Stimulated activated CD8-positive, alpha-beta memory T cell treated with anti-CD3 and anti-CD28 coated beads, Interleukin-12 subunit alpha, Interleukin-12 subunit beta, amount 100 ng/mL, for 4 hours (primary cell): ENCODE measurements at places on chromosomes 2 and 18.

DNA sequence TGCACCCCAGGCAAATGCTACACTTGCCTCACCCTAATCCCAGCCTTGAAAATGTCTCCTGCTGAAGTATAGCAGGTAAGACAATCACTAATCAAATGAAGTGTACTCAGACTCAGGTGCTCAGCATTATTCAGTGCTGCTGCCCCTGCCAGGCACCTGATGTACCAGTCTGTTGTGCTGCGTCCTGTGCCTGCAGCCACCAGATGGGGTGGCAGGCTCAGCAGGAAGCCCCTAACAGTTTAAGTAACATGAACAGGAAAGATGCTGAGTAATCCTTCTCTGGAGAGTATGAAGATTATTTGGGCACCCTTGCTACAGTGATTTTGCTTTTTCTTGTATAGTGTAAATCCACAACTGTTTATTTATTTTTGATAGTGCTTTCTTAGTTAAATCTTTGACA, 69.1 kb downstream of the TACR1 start:
- no peak for DNase-seq

- DNase-seq = no peak
Observed at GRCh38 chr2:85312404-85312803, 15.4 kb downstream of the TGOLN2 start.

DNA sequence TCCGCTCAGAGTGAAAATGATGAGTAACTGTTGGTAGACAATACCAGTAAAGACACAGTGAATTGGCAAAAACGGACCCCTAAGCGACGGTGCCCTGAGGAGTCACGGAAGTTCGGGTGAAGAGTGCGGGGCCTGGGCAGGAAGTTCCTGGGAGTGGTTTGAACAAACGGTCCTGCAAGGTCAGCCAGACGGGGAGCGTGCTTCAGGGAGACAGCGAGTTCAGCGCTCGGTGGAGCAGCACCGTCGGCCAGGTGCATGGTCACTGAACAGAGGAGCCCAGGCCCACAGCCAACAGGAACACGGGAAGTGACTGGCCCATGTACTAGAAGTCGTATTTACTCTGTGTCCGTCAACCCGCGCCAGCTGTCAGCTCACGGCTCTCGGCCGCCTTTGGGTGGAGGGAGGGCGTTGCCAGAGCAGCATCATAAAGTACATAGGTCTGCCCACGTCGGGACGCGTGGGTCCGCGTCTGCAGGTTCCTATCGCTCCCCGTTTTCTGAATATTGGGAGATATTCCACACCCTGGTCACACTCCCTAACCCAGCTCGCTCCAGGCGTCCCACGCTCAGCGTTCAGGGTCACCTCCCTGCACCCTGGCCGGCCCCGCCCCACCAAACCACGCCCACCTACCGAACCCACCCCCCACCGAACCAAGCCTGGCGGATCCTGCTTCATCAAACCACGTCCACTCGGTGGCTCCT, 75.6 kb upstream of the UXS1 start:
- DNase-seq = peak; percentile 24

DNA sequence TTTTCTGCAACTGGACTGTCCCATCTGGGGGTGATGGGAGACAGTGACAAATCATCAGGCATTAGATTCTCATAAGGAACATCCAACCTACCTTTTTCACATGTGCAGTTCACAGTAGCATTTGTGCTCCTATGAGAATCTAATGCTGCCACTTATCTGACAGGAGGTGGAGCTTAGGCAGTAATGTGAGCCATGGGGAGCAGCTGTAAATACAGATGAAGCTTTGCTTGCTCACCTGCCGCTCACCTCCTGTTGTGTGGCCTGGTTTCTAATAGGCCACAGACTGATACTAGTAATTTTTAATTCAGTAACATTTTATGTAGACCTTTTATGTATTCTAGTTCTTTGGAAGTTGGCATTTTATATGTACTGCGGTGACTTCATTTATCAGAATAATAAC, 180.1 kb upstream of the SPOPL start:
- DNase-seq = no peak

DNA sequence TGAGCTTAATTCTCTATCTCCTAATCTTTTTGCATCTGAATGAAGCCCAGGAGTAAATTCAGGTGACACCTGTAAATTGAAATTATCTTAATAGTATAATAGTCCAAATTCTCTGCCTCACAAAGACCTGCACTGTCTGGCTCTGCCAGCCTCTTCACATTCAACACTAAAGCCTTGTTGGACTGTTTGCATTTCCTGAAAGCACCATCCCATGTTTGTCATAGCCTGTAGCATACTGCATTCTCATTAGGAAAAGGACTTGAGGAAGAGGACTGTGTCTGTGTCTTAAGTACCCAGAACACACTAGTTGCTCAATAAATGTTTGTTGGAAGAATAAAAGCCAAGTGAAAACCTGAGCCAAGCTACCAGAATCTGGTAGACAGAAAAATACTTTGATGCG, 42.9 kb upstream of the GRHL1 start:
- no peak for DNase-seq

DNA sequence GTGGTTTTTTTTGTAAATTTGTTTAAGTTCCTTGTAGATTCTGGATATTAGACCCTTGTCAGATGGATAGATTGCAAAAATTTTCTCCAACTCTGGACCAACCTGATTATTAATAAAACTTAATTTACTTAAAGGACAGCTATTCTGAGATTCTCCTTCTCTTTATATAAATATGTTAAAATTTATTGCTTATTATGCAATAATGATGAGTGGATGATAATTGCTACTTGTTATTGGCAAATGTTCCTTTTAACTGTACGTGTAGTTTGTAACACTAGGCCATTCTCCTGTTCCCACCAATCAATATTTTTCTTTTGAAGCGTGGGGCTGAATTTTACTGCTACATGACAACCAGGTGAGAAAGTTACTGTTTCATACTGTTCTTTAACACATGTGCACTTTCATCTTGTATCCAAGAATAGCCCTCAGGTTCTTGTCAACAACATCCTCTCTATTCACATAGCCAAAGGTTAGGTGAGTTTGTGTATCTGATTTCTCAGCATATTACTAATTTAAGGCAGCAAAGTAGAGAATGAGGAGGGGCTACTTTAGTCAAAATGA, 16.6 kb upstream of the STK17B start:
- DNase-seq = no peak

DNA sequence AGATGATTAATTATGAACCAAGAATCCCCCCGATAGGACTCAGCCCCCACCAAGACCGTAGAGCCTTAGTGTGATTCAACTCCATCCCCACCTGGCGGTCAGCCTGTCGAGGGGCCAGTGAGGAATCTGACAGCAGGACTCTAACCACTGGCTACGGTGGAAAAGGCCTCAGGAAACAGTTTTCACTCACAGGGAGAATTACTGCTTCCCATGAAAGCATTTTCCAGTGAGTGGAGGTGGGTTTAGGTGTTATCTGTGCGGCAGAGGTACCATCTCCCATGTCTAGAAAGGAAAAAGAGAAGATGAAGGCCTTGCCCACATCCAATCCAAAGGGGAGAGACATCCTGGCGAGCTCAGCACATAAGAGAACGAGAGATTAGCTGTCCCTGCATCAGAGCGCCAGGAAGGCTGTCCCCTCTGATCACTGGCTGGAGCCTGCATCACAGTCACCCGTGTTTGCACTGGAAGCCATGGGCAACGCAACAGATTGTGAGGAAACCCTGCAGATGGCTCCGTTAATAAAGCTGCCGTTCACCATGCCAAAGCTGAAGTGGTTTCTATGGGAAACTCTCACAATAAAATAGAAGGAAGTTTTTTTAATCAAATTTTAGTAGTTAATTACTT, 22.3 kb downstream of the COX7A2L start:
- DNase-seq = no peak

- no peak for DNase-seq
Observed at GRCh38 chr2:8821276-8822217, 15.9 kb downstream of the KIDINS220 start.

DNA sequence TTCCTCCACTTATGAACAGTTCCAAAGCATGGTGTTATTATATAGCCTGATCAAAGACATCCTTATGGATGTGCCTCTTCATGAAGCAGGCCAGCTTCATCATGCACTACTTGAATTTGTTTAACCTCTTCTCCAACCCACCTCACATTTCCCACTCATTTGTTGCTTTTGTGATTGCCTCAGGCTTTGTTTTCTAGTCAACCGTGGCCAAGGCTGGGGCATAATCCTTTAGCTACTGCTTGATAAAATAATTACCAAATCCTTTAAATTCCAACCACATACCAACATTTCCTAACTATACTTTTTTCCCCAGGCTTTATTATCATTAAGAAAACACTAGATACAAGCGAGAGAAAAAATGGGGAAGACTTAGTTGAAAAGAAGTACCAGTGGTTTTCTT, 39.6 kb upstream of the SCN1A start:
- no peak for DNase-seq

DNA sequence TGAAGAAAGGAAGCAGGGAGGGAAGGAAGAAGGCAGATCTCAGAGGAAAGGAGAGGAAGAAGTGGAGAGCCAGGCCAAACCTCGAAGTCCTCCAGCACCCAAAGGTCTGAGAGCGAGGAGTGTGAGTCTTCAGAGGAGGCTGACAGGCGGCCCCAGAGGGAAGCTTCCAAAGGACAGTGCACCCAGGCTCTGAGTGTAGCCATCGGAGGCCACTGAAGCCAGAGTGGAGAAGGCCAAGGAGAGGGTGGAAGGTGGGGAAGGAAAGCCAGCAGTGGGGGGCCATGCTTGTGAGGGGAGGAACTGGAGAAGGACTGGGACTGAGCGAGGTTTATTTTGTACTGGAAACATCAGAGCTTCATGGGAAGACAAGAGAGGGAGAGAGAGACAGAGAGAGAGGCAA, 6.0 kb downstream of the ATP6V1B1 start:
- DNase-seq = no peak

DNA sequence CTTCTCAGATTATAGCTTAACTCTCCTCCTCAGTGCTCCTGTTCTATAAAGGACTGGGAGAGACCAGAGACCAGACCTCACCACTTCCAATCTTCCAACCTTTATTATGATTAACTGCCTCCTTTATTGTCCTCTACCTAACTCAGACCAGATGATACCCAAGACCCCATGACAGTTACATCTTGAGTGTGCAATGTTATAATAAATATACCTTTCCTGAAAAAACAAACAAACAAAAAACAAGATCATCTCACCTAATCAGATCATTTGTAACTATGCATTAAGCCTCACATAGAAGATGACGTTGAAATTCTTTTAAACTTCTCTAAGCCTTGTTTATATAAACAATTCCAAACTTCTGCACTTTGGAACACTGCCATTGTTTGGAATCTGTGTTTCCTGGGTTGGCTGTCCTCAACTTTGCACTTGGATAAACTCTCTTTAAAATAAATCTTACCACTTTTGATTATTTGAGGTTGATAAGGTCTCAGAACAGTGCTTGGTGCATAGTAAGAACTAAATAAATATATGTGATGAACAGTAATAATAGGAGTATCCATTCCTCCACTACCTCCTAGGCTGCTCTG, 342.7 kb downstream of the TDRD15 start:
- no peak for DNase-seq

DNA sequence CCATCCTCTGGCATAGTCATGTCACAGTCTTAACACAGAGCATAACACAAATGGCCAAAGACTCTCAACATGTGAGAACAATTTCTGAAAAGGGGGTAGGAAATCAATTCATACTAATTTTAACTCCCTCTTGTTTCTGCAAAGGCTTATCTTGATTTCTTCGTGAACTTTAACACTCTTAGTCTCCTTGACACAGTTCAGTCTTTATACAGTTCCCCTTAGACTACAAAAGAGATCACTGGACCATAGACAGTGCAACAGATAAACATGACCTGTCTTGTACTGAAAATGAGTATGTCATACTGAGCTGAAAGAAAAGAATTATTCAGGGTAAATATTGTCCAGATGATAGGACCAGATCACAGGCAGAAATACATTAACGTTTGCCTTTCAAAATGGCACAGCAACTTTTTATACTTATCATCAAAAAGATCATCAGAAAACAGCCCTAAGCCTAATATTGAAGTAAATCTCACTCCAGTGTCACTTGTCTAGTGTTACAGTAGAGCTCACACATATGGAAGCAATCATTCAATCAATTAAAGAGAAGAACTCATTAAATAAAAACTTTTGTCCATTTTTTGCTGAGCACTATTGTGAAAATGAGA, 56.4 kb upstream of the VRK2 start:
- DNase-seq = no peak

- no peak for DNase-seq
Observed at GRCh38 chr2:169365029-169365480, 2.7 kb upstream of the LRP2 start.

GRCh38 chr2:197377670-197378069, 57.2 kb downstream of the SF3B1 start:
- DNase-seq = no peak

GRCh38 chr2:47076586-47077441, 78.3 kb downstream of the STPG4 start:
- DNase-seq = no peak

DNA sequence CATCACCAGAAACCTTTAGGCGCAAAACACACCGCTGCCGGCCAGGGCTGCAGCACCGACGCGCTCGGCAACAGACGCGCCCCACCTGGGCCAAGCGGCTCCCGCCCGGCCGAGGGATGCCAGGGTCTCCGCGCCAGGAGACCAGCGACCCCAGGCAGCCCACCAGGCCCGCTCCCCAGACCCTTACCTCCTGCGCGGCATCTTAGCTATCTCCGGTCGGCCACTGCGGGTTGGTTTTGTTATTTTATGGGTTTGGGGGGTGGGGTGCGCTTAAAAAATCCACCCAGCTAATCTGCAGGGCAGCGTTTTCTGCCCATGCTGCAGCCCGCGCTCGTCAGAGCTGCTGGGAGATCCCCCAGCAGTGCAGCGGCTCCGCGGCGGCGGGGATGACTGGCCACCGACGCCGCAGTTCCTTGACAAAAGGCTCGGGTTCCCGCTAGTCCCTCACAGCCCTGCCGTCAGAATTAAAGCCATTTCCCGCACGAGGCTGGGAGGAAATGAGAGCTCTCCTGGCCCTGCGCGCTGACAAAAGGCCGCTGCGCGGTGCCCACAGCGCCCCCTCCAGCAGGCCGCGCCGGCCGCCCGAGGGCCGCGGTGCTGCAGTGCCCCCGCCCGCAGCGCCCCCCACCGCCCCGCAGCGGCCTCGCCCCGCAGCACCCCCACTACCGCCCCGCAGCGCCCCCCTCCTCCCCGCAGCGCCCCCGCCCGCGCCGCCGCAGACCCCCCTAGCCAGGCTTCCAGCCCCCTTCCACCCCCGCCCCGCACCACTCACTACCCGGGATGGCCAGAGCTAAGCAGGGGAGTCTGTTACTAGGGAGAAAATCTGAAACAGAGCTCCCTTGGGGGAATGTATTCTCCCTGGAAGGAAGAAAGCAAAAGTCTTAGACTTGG, at the start of gene ADD2:
Gene ADD2 (minus strand): TSS at position 502 of the 891 bp plus-strand sequence. CDS start 61,792 bp downstream, outside the sequence.
- DNase-seq = peak; percentile 17

DNA sequence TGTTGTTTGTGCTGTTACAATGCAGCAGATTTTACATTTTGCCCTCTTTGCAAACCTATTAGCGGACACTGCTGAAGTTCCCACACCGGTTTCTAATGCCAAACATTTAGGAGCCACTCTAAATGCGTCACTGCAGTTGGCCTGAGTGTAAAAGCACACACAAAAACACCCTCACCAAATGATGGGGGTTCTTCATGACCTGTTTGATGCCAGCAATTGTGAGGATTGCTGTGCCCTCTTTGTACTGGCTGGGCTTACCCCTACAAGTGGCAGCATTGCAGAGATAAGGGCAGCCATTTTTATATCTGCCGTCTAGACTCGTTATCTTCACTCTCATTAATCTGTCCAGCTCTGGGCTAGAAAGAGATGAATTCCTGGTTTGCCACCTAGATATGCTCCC, 85.3 kb downstream of the NRP2 start:
- no peak for DNase-seq
